Brain pericyte (primary cell): ENCODE measurements at places on chromosomes 1 and 21.

GRCh38 chr1:107464827-107465226 lies 324.0 kb downstream of the NTNG1 start:
- no peak for DNase-seq

GRCh38 chr21:42347601-42348327 lies 3.0 kb downstream of the TFF2 start:
- DNase-seq = no peak

DNA sequence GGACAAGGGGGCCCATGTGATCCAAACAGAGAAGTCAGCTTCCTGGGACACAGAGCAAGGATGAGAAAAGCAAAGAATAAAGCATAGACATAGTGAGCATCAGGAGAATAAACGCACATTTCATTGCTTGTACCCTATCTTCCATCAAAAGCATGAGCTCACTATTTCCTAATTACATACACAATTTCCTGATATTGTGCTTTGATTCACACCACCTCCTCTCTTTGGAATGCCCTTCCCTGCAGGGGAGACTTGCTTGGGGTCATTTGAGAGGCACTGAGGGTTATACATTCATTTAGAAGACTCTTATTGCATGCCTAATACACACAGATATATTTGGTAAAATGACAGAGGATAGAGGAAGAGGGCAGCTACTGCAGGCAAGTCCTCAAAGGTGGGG lies 185.4 kb downstream of the SEC16B start:
- DNase-seq = no peak

DNA sequence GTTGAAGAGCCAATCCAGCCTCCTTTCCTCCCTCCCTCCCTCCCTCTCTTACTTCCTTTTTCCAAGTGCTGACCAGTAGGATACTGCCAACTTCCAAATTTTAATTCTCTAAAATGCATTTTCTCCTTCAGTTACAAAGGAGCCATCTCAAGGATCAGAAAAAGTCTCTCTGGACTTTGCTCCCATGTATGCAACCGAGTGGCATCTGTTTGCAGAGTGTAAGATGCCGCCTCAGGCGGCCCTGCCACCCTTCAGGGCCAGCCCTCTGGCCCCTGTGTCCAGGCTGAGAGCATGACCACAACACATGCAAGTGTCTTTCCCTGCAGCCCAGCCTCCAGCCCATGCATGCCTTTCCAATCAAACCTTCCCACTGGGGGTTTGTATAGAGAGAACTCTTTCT lies 205.3 kb upstream of the RAB4A start:
- DNase-seq = no peak

GRCh38 chr1:203304919-203305808 lies at the start of gene BTG2:
BTG2 (plus strand) TSS chr1:203305519; CDS start chr1:203305607, 88 bp downstream.
- no peak for DNase-seq

GRCh38 chr1:101971304-101971703 lies 25.4 kb downstream of the OLFM3 start:
- no peak for DNase-seq

GRCh38 chr1:183304440-183305107 lies 113.6 kb downstream of the NMNAT2 start:
- DNase-seq = no peak

- DNase-seq = no peak
Measured at GRCh38 chr1:204728045-204728444, 42.5 kb upstream of the LRRN2 start.

DNA sequence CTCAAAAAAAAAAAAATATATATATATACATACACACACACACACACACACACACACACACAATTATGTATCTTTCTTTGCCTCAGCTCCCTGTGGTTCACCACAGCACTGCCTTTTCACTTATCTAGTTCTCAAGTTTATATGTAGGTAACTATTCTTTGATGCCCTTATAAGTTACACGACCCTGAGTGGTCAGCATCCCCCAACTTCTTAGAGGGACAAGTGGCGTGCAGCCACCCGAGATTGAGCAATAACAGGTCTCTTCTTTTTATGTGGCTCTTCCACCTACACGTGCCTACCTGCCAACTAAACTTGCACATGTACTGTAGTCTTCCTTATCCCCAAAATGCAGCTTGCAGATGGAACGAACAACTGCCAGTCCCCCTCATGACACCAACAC lies 120.8 kb downstream of the GABPA start:
- DNase-seq = no peak

DNA sequence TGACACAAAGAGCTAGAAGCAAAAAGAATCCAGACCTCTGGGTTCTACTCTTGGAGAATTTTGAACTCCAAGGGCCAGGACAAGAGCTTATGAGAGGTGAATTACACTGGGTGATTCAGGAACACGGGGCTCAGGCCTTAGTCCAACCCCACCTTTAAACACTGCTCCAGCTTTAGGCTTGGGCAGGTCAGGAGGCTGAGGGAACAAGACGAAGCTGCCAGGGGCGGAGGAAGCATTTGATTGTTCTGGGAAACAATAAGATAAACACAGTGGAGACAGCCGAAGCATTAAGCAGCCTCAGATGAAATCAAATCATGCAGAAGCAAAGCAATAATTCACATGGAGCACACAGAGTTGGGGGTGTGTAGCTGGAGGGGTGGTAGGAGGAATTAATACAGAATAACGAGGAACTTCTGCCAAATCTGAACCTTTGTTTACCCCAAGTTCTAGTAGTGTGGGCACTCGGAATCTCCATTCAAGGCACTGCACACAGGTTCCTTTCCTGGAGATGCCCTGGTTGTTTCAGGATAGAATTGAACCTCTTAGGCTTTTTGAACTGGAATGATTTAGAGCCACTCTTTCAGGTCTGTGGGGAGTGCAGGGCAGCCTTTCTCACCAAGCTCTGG lies 93.2 kb downstream of the PLXNA2 start:
- DNase-seq = no peak

DNA sequence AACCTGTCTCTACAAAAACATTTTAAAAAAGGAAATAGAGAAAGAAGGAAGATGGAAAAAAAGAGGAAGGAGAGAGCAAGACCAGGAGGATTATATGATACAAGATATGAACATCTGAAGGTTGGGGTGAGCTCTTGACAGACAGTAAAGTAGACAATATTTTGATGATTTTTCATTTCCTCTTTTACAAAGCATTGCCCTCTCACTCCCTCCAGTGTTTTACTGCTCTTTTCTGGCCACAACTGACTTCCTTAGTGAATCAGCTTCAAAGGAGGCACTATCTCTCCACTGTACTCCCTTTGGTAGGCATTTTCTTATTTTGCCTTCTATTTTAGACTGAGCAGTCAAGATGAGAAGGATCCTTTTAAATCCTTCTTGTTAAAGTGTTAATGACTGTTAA lies 296.7 kb downstream of the KCTD3 start:
- no peak for DNase-seq

- no peak for DNase-seq
Measured at GRCh38 chr1:100087396-100087795, 45.3 kb downstream of the SASS6 start.

DNA sequence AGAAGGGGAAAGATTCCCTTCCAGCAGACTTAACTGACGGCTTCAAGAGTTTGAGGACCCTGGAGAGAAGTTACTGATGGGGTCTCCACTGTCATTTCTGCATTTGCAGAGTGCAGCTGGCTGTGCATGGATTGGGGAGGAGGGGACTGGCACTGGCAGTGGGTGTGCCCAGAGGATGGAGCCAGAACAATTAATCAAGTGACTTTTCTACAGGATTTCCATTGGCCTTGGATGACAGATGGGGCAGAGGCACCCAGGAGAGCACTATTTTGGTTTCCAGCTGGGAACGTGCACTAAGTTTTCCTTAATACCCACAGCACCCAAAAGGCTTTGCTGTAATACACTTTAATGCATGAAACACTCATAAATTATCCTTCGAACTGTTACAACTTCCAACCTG lies 1.3 kb downstream of the NGF start:
- no peak for DNase-seq

- no peak for DNase-seq
Measured at GRCh38 chr1:246308533-246309075, 198.5 kb downstream of the SMYD3 start.

DNA sequence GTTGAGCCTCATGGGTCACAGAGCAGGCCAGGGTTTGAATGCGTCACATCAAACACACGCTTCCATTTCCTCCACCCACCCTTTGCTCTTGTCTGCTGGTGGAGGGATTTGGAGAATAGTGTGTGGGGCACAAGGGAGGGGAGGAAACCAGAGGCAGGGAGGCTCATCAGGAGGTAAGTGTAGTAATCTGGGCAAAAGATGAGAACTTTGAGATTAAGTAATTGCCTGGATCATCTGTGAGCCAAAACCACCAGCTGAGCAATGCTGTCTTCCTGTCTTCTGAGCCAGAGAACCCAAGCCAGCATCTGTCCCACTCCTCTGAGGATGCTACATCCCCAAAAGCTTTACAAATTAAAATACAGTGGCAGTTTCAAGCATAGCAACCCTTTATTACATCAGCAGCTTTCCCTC lies 45.2 kb downstream of the C8B start:
- DNase-seq = no peak

DNA sequence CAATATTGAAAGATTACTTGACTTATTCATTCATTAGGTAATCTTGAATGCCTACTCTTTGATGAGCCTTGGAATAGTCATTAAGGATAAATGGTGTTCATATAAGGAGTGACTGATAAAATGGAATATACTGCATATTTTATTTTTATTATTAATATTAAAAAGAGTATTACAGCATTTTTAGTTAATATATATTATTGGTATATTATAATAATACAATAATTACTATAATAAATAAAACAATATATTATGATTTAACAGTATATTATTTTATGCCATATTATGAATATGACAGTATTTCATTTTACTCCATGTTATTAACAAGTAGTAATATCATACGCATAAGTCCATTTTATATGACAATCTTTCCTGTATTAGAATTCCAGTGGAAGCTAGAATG lies 490.8 kb upstream of the NFIA start:
- no peak for DNase-seq

GRCh38 chr1:40386359-40386723 lies 12.8 kb downstream of the SMAP2 start:
- DNase-seq = no peak

DNA sequence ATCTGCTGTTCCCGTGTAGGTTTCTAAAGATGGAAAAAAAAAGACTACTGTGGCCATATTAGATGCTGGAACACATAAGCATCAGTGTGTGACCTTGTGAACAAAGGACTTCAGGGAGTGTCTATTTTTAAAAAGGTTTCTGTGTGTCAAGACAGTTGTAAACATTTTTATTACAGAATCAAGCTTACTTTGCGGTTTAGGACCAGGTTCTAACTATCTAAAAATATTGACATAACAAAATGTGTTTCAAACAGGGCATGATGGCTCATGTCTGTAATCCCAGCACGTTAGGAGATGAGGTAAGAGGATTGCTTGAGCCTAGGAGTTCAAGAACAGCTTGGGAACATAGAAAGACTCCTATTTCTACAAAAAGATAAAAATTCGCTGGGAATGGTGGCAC lies 7.1 kb upstream of the DDI2 start:
- no peak for DNase-seq

GRCh38 chr1:5576011-5576672 lies 416.1 kb downstream of the NPHP4 start:
- DNase-seq = no peak

DNA sequence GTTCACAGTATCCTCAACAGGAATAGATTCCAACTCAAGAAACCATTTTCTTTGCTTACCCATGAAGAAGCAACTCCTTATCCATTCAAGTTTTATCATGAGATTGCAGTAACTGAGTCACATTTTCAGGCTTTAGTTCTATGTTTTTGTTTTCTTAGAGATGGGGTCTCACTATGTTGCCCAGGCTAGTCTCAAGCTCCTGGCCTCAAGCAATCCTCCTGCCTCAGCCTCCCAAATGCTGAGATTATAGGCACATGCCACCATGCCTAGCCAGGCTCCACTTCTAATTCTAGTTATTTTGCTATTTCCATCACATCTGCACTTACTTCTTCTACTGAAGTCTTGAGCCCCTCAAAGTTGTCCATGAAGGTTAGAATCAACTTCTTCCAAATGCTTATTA lies 143.3 kb upstream of the HP1BP3 start:
- DNase-seq = no peak

GRCh38 chr21:44984428-44984791 lies 44.6 kb downstream of the SLX9 start:
- no peak for DNase-seq

GRCh38 chr1:227786673-227787512 lies 28.6 kb upstream of the PRSS38 start:
- DNase-seq = no peak

GRCh38 chr21:36913247-36914169 lies 53.0 kb downstream of the HLCS start:
- DNase-seq = no peak

DNA sequence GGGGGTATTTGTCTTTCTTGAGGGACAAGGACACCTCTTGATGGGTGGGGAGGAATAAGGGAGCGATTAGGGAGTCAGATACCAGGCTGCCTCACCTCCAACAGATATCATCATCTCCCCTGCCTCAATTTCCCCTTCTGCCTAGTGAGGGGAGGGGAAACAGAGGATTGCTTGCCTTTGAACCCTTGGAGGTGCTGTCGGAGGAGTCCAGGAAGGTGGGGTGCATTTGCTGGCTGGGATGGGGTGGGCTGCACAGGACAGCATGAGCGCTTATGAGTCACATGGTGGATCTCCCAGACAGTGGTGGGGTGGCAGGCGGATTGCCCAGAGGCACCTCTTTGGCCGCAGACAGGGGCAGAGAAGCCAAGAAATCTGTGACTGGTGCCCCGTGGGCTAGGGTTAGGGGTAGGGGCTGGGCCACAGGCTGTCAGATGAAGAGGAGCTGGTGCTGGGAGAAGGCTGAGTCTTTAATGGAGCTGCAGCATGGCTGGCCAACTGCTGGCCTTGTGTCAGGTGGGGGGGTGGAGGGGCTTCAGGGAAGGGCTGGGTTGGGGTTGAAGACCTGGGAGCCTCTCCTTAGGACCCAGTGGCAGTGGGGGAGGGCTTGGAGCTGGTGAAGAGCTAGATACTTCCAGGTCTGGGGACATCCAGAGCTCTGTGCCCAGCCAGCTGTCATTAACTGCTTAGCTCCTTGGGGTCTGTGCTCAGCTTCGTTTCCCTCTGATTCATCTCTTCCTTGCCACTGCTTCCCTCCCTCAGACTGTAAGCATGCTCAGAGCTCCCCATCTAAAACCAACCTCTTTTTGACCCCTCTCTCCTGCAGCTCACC lies 7.0 kb upstream of the ADORA1 start:
- DNase-seq = no peak

GRCh38 chr21:33685613-33686197 lies 43.4 kb downstream of the ITSN1 start:
- no peak for DNase-seq

DNA sequence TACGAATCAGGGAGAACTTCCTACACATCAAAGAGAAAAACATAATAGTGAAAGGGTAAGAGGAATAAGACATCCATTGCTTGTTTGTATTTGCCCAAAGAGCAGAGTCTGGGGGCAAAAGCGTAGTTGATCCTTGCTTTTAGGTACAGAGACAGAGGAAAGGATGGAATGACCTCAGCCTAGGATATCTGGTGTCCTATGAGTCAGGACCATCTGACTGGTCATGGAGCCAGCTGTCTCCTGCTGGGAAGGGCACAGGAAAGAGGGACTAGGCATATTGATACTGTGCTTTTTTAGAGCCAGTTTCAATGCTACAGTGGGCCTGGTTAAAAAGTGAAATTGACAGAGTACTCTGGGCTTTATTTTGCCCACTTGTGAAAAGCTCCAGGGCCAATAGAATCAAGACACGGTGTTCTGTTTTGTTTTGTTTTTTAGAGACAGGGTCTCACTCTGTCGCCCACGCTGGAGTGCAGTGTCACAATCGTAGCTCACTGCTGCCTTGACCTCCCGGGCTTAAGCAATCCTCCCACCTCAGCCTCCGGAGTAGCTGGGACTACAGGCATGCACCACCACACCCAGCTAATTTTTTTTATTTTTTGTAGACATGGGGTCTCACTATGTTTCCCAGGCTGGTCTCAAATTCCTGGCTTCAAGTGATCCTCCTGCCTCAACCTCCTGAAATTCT lies 3.2 kb downstream of the PLEKHO1 start:
- DNase-seq = no peak
